ENCODE measurements at places on chromosomes 6 and 20.

GRCh38 chr6:45882671-45883070 is 133.0 kb downstream of the CLIC5 start:
- no peak for DNase-seq

- no peak for DNase-seq
Observed at GRCh38 chr6:53089948-53090347, 24.7 kb downstream of the FBXO9 start.

DNA sequence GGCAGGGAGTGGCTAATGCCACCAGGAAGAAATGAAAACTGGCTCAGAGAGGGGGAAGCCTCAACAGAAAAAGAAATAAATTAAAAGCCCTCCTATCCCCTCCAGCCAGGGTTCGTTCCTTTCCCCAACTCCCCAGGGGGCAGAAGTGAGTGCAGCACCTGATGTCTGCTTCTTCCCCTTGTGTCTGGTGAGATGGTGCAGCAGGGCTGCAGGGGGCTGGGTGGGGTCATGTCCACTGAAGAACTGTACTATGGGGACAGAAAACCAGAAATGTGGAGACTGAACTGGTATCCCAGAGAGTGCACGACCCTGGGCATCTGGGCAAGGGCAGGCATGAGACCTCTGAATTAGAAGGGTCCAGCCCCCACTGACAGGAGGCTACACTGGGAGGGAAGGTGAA is 4.0 kb downstream of the EGFL8 start:
- DNase-seq: no peak

DNA sequence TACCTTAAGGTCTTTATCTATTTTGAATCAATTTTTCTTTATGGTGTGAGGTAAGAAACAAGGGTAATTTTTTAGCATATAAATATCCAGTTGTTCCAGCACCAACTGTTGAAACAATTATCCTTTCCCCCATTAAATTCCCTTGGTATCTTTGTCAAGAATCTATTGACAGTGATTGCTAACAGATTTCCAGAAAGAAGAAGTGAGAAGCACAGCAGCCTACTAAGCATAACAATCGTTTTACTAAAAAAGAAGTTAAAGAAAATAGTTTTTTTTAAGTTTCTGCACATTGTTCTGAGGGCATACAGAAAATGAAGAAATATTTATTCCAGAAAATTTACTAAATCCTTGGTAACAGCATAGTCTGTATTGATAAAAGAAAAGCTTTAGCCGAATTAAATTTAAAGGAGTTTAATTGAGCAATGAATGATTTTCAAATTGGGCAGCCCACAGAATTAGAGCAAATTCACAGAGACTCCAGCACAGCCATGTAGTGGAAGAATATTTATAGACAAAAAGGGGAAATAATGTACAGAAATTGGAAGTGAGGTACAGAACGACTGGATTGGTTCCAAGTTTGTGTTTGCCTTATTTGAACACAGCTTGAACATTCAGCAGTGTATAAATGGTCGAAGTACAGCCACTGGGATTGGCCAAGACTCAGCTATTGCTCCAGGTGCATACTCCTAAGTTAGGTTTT is 97.9 kb upstream of the UST start:
- no peak for DNase-seq

All from GM12892 (cell line).